Hippocampal formation (tissue), 2 donors: ENCODE measurements at places on chromosomes 7 and 10.

DNA sequence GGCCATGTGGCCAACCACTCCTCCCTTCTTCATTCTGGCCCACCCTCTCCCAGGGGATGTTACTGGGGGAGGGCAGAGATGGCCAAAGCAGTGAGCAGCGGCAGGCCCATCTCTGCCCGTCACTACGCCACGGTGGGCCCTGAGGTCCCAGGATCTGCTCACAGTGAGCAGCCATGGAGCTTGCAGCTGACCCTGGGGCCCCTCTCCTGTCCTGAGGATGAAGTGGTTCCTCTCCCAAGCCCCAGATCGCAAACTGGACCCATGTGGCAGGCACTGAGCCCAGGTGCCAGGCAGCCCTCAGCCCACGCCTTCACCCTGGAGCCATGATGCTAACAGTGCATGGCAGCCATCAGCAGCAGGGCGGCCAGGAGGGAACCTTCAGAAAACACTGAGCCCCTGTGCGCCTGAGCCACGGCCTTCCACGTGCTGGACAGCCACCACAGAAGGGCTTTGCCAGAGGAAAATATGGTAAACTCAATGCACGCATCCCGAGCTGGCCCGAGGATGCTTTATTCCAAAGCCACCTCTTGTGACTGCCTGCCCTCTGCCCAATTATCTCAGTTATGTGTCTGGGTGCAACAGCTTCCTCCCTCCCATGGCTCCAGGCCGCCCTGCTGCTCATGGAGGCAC is 485.7 kb downstream of the PTPRN2 start:
- DNase-seq = no peak

GRCh38 chr10:32072025-32072800 is 16.0 kb upstream of the KIF5B start:
- DNase-seq = no peak

GRCh38 chr10:88541116-88541626 is 41.9 kb downstream of the RNLS start:
- DNase-seq = no peak

GRCh38 chr7:144763291-144763690 is 72.6 kb downstream of the TPK1 start:
- no peak for DNase-seq

DNA sequence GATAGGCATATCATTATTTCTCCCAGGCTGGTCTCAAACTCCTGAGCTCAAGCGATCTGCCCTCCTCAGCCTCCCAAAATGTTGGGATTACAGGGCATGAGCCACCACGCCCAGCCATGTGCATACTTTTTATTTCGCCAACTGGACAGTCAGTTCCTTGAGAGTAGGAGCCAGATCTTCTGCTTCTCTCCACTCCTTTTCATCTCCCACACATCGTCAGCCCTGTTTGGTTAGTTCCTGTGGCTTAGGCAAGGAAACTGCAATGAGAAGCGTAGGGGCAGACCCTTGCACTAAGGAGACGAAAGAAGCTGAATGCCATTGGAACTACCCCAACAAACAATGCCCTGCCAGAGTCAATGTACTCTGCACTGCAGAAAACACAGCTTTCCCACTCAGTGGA is 178.2 kb downstream of the TRIL start:
- DNase-seq = no peak

DNA sequence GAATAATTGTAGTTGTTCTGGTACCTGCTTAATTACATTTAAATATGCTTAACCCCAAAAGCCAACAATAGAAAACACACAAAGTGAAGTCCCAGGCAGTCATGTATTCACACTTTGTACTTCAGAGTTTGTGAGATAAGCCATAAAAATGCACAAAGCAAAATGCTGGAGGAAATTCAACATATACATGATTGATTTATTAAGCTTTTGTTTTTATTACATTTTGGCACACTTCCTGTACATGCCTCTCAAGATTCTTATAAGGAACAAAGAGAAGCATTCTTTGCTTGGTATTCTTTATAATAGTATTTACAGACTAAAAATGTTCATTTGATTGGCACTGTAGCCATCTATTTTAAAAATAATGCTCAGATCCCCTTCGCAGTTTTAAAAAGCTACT is 107.7 kb upstream of the ANK3 start:
- no peak for DNase-seq

- no peak for DNase-seq
Observed at GRCh38 chr7:78099715-78100394, 301.3 kb downstream of the PHTF2 start.

- no peak for DNase-seq
Observed at GRCh38 chr10:123637326-123637880, 28.8 kb upstream of the GPR26 start.

DNA sequence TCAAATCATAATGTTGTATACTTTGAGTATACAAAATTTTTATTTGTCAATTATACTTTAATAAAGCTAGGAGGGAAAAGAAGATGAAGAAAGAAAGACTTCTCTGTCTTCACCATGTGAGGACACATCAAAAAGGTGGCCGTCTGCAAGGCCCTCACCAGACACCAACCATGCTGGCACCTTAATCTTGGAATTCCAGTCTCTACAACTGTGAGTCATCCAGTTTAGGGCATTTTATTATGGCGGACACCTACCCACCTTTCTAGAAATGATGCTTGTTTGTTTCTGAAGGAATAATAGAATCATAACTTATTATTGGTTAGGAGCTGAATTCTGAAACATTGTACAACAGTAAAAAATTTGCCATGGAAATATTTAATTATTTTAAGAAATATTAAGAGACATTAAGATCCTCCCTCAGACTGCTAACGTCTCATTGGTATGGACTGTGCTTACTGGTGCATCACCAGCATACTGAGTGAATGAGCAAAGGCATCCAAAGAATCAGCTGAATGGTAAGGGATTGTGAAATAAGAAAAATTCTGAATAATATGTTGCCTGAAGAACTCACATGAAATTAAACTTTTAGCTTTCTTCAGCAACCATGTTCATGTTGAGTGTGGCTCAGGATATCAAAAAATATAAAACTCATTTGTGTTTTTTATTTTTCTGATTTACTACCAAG is 536.6 kb downstream of the HTR7 start:
- DNase-seq = no peak

DNA sequence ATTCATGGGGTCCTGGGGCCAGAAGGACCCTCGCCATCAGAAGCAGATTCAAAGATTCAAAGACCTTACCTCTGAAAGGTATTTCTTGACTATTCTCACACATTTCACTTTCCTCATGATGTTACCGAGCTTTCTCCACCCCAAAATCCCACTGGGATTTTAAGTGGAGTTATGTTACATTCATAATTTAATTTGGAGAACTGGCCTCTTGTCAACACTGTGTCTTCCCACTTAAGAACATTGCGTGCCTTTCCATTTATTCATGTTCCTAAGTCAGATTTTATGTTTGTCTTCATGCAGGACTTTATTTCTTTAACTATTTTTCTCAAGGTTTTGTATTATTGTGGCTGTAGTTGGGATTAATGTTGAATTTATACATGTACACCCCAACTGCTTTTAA is 123.5 kb upstream of the BMPER start:
- no peak for DNase-seq

- DNase-seq = no peak
Observed at GRCh38 chr7:44292420-44292817, 33.0 kb downstream of the CAMK2B start.

DNA sequence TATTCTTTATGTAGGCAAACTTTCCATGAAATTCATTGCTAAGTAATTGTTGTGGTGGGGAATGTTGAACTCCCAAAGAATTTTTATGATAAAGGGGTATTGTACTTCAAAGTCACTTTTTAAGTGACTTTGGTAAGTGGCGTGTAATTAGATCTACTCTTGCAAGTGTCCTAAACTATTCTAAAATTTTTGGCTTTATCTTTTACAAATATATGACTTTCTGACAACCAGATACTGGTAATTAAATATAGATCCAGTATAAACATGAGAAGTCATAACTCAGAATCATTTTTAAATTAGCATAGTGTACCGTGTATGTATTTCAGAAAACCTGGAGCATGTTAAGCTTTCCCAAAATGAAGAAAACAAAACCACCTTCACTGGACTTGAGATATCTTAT is 84.7 kb upstream of the HGF start:
- DNase-seq = no peak

GRCh38 chr7:143978585-143978984 is 21.5 kb upstream of the OR6B1 start:
- no peak for DNase-seq

GRCh38 chr10:28823501-28824075 is 146.3 kb downstream of the BAMBI start:
- DNase-seq = no peak

GRCh38 chr7:142787034-142787768 is 16.4 kb downstream of the PRSS2 start:
- DNase-seq = no peak

- no peak for DNase-seq
Observed at GRCh38 chr10:85604884-85605283, 761.7 kb downstream of the GRID1 start.

DNA sequence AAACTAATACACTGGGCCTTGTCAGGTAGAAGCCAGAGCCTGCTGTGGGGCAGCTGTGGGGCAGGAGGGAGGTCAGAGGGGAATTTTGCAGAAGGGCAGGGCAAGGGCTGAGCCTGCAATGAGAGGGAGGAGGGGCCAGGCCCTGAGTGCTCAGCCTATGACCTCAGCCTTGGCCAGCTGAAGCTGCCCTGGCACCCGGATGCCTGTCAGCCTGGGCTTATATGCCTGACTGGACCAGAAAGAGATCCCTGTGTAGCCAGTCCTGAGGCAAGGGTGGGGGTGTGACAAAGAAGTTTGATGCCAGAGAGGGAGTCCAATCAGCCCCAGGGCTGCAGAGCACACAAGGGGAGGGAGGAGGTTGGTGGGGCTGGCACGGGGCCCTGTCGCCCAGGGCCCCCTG is 22.3 kb upstream of the PRRT4 start:
- DNase-seq = no peak

GRCh38 chr10:74987339-74988053 is 124.0 kb upstream of the SAMD8 start:
- DNase-seq = no peak

GRCh38 chr10:93753621-93754250 is 4.0 kb upstream of the LGI1 start:
- DNase-seq = no peak

DNA sequence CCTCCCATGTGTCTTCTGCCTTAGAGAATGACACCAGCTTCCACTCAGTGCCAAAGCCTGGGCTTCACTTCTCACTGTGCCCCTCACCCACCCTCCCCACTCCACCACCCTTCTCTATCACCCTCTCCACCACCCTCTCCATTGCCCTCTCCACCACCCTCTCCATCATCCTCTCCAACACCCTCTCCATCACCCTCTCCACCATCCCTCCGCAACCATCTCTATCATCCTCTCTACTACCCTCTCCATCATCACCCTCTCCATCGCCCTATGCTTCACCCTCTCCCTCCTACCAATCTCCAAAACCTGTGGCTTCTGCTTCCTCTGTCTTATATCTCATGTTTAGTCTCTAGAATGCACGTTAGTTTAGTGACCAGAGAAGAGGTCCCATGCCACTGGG is 91.0 kb upstream of the TMEM72 start:
- DNase-seq = no peak

- no peak for DNase-seq
Observed at GRCh38 chr10:57593983-57594573, 673.6 kb downstream of the IPMK start.

- DNase-seq = no peak
Observed at GRCh38 chr7:64371116-64371515, 57.4 kb downstream of the ZNF736 start.

GRCh38 chr10:73469579-73469978 is 26.2 kb downstream of the PPP3CB start:
- DNase-seq = no peak

DNA sequence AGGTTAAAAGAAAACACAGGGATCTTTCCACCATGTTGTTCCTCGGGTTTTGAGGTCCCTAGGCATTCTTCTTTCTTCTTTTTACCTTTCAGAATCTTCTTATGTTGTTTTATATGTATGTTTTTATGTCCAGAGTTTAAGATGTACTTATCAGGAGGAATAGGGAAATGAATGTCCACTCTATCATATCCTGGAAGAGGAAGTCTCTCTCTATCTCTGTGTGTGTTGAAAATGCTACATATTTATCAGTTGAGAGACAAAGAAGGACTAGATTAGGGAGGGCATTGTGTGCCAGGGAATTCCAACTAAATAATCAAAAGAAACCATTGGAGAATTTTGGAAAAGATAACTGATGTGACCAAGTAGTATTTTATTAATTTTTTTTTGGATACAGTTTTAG is 200.5 kb upstream of the POT1 start:
- DNase-seq = no peak

GRCh38 chr7:53476566-53476965 is 441.1 kb downstream of the POM121L12 start:
- no peak for DNase-seq

GRCh38 chr7:39678930-39679709 is 55.7 kb downstream of the RALA start:
- no peak for DNase-seq

GRCh38 chr7:20745702-20746101 is 41.0 kb downstream of the SP8 start:
- no peak for DNase-seq

DNA sequence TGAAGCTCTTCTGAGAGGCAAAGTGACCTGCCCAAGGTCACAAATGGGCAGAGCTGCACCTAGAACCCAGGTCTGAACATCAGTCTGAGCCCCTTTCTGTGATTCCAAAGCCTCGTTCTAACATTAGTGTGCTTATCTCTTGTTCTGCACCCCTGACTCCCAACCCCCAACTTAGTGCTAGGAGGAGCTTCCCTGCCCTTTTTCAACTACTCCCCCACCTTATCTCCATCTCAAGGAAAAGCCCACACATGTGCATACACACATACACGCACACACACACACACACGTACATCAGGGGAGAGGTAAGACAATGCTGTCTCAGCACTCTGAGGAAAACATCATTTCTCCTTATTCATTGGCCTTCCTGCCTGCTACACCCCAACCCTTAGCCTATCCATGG is 8.3 kb downstream of the PRRT4 start:
- no peak for DNase-seq

GRCh38 chr7:95473276-95473985 is 12.3 kb upstream of the ASB4 start:
- no peak for DNase-seq

GRCh38 chr7:23486002-23486773 is 15.9 kb upstream of the IGF2BP3 start:
- DNase-seq = no peak

DNA sequence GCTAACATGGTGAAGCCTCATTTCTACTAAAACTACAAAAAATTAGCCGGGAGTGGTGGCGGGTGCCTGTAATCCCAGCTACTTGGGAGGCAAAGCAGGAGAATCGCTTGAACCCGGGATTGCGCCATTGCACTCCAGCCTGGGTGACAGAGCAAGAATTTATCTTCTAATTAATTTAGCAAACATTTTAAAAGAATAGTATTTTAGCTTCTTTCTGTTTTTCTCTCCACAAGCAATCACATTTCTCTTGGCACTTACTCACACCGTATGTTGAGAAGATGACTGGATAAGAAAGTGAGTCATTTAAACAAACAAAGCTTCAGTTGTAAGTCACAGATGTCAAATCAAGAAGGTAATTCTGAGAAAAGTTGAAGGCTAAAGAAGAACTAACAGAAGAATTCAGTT is 264.0 kb downstream of the ARL4A start:
- DNase-seq = no peak

- DNase-seq = no peak
Observed at GRCh38 chr7:17184805-17185689, 113.4 kb upstream of the AHR start.
